Activated CD8-positive, alpha-beta memory T cell treated with anti-CD3 and anti-CD28 coated beads, Interleukin-2, amount 10 ng/mL, durations not matched to agents 7 days and 5 days (primary cell): ENCODE measurements at places on chromosomes 1 and 21. TPM values are rescaled to one million over a fixed set of nuclear protein-coding genes. Genes with fewer than 3 reads are reported as not detected.

The KCNK1 gene
- total RNA-seq: 0.61 TPM

GRCh38 chr1:153515504-153516394 is 20.0 kb downstream of the S100A6 start:
- DNase-seq: no peak

- DNase-seq: no peak
These were observed 93.4 kb downstream of the DIRAS3 start for GRCh38 chr1:67957066-67957465.

DNA sequence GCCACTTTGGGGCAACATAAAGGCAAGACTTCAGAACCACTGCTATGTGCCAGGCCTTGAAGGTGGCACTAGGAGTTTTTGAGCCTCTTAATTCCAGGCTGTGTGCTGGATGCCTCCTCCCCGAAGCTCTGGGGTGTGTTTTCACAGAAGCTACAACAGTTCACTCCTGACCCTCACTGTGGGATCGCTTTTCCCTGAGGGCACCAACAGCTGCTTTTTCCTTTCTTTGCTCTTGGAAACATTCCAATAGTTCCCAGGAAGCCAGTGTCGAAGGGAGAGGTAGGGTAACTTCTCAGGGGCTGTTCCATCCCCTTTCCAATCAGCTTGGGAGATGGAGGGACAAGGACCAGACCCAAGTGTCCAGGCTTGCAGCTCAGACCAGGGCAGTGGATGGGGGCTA is 153.4 kb downstream of the C1orf94 start:
- no peak for DNase-seq

GRCh38 chr21:42367367-42368165 is 1.2 kb upstream of the TFF1 start:
- DNase-seq: no peak

DNA sequence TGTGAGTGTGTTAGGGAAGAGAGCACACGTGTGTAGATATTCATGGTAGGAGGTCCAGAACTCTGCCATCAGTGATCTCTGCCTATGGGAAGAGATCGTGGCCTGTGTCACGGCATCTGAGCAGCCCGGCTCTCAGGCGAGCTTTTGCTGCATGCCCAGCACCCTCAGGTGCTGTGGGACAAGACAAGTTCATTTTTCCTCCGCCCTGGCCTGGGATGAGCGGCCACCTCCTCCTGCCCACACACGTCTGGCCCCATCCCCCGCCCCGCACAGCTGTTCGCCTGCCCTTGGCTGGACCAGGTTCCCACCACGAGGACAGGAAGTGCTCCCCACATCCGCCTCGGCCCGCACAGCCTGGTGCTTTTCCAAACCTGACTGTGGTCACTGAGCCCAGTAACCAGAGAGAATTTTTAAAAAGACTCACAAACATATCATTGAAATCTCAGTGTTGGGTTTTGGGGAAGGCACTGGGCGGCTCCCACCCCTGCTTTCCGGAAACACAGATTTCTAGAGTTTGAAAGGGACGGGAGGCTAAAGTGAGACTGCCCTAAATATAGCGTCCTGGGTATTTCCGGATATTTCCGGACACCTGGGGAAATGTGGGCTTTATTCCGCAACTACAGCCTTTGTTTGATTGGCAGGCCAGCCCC is 18.0 kb downstream of the BMP8A start:
- peak; percentile 61 for DNase-seq

- DNase-seq: no peak
These were observed 30.3 kb downstream of the TMCO4 start for GRCh38 chr1:19769211-19769932.

- DNase-seq: no peak
These were observed 59.9 kb downstream of the CYYR1 start for GRCh38 chr21:26513212-26513611.

DNA sequence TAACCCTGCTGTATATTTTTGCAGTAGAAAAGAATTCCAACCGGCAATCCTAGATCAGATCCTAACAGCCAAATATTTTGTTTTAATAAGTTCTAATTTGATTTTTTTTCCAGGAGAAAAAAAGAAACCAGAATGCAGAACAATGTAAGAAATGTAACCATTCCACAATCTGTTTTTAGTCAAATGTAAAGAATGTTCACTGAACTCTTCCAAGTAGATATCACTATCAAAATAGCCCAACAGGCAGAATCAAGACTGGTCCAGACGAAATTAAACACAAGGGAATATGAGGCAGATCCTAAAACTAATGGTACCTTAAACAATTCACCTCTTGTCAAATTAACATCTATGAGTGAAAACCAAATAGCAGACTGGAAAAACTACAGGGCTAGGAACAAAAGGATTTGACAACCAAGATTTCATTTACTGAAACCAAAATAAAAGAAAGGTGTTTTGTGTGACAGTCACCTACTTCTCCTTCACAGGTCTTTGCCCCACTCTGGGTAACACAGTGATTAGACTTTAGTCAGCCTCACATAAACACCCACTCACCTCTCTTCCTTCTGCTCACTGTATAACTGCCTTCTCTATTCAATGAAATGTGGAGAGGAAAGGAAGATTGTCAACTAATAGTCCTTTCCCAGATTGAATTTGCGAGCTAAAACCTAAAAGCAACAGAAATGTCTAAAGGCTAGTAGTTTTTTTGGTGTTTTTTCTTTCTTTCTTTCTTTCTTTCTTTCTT is 137.9 kb downstream of the FAF1 start:
- DNase-seq: no peak

DNA sequence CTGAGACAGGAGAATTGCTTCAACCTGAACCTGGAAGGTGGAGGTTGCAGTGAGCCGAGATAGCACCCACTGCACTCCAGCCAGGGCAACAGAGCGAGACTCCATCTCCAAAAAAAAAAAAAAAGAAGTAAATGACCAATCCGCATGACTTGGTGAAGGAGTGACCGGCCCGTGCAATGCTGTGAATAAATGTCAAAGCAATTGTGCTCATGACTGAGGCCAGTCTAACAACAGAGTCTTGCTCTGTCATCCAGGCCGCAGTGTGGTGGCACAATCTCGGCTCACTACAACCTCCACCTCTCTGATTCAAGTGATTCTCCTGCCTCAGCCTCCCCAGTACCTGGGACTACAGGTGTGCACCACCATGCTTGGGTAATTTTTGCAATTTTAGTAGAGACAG is 27.8 kb upstream of the SLC19A1 start:
- no peak for DNase-seq

DNA sequence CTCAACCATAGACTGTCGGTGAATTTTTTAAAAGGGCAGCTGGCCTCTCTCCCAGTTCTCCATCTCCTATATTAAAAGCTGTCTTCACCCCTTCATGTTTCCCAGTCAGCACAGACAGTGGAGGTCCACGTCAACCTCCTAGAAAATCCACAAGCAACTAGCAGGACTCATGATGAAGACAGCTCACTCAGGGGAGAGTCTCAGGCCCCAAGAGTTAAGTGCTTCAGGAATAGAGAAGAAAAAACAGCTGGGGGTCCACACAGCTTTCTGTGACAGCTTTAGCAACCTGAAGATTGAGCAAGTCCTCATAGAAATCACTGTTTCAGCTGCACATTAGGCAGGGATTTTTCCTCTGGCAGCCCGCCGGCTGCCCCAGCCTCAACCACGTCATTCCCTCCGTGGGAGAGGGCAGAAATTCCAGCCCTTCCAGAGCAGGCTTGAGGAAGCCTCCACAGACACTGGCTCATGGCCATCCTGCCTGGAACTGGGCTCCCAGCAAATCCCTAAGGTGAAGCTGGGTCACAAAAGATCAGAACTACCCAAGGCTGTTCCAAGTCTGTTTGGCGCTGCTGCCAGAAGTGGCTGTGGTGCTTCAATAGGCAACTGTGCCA is 15.2 kb downstream of the GPR161 start:
- no peak for DNase-seq

The RAB25 gene
- not detected for total RNA-seq

- DNase-seq: no peak
These were observed 49.6 kb upstream of the KDM4A start for GRCh38 chr1:43600033-43601020.
